ENCODE measurements at places on chromosomes 11 and 22.

GRCh38 chr22:21972293-21972779 lies 10.3 kb downstream of the TOP3B start:
- DNase-seq = peak; percentile 73

DNA sequence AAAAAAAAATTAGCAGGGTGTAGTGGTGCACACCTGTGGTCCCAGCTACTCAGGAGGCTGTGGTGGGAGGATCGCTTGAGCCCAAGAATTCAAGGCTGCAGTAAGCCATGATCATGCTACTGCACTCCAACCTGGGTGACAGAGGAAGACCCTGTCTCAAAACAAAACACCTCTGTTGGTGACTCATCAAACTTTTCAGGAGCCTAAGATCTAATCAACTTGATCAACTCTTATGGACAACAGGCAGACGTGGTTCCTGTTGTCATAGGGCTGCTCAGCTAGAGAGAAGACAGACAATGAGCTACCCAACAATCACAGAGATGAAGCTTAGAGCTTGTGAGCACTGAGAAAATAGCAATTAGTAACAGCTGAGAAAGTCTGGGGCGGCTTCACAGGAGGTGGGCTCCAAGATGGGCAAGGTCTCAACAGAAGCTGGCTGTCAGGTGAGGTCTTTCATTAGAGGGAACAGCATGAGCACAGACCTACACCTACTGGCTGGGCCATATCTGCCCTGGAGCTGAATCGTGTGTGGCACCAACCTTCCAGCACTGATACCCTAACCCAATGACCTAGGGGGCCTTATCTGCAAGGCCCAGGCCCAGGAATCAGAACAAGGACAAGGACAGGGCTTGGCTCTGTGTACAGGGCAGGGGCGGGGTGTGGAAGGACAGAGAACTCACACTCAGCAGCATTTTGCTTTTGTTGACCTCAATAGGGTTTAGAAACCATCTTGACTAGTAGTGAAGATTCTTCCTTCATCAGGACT lies 7.2 kb upstream of the UCP3 start:
- DNase-seq = no peak

DNA sequence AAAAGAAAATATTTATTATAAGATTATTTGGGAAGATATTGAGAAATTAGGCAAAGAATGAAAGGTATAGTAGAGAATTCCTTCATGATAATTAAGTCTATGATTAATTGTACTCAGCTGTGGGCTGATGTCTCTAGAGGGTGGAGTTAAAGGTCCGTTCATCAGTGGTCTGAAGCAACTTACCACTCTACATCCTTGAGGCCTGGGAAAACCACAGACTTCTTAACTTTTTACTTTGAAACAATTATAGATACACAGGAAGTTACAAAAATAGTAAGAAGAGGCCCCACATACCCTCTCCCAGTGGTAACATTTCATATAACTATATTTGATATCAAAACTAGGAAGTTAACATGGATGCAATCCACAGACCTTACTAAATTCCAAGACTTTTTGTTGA lies 167.0 kb upstream of the NECTIN1 start:
- no peak for DNase-seq

DNA sequence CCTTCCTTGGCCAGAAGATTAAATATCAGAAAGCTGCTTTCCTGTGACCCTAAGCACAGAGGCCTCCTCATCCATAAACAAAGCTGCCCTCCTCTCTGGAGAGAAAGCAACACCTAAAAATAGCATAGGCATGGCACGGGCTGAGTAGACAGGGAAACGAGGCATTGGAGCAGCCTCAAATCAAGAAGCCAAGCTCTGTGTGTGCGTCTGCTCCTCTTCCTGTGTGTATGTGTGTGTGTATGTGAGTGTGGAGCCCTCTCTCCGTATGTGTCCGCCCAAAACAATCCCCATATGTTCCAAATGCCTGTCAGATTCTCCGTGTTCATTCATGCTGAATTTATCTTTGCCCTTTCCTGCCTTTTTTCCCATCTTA lies 24.0 kb downstream of the KCNJ5 start:
- DNase-seq = no peak

GRCh38 chr11:61345170-61345610 lies 12.2 kb downstream of the TKFC start:
- no peak for DNase-seq

DNA sequence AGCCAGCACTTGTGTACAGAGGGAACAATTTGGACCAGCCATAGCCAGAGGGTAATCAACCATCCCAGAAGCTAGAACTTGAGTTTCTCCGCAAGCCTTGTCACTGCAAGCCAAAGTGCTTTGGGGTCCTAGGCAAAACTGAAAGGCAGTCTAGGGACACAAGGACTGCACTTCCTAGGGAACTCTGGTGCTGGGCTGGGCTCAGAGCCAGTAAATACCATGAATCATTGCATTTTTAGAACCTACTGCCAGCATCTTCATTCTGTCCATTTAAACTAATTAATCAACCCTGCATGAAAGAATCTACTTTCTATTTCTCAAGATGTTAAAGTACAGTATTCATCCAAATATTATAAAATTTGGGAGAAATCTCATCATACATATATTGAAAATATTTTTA lies 20.0 kb downstream of the PATE3 start:
- no peak for DNase-seq

- DNase-seq = no peak
Measured at GRCh38 chr11:15594607-15595006, 479.9 kb downstream of the INSC start.

DNA sequence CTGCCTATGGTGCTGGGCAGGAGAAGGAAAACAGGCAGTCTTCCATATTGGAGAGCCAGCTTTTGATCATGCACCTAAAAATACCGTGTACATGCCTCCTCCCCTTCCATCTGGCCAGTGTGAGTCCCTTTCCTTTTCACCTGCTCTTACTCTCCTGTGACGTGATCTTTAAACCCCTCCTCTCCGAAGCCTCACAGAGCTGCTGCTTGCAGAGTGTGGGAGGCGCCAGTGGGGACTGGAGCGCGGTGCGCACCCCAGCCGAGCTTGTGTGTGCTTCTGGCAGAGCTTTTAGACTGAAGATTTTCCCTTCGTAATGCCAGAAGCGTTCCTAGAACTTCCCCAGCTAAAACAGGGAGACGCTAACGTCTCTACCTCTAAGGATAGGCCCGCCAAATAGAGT lies 29.8 kb downstream of the MUC6 start:
- DNase-seq = no peak

GRCh38 chr22:41302021-41302767 lies 869 bp downstream of the ZC3H7B start:
- DNase-seq = no peak

GRCh38 chr11:109745996-109746625 lies 324.1 kb downstream of the C11orf87 start:
- no peak for DNase-seq

DNA sequence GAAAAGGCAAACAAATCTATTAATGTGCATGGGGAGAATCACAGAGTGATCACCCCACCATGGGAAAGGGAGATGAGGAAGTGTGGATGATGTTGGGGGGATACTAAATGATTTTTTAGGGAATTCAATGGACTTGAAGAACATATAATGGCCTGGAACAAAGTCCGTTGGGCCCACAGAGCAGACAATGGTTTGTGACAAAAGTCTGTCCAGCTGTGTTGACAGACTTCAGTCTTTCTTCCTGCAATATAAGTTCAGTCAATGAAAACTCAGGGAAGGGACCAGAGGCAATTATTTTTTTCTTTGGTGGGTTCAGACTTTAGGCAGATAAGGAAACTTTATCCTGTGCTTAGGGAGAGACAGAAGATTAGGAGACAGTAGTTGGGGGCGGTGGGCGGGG lies 18.0 kb upstream of the HORMAD2 start:
- DNase-seq = no peak

DNA sequence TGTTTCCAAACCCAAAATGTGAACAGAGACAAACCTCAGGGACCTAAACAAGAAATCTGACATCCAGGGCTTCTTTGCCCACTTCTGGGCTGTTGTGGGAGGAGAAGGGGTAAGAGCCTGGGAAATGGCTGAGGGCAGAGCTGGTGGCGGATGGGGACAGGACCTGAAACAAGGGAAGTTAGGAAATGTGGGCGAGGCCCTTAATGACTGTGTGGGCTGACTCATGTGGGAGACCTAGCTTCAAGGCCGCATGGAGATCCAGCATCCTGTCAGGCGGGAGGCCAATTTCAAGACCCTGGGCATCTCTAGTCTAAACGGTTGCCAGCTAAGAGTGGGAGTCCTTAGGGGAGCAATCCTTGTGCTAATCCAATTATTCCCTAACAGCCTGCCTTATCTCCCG lies 2.1 kb upstream of the OAF start:
- peak; percentile 91 for DNase-seq

DNA sequence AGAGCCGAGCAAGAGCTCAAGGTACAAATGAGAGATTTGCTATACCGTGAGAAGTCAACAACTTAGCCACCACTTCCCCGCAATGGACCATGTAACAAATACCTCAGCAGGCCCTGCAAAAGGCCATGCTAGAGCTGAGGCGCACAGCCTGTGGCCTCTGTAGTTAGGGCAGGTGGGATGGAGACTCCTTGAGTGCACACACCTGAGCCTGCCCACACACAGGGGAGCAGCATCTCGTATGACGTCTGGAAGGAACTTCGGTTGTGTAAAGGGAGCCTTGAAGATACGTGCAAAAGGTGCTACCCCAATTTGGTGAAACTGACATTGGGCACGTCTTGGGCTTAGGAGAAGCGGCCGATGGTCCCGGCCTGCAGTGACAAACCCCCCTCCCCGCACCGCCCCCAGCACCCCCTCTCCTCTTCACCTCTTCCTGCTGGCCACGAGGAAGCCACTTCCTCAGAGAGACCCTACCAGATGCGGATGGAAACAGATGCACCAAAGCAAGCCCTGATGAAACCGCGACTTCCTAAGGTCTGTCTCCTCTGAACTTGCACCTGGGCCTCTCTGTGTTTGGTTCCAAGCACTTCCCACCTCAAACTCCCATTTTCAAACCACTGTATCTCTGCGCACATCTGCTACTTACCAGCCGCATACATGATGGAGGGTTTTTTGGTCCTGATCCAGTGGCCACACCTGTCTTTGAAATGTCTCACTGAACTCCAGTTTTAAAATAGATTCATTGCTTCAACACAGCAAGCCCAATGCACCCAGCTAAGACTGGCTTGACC lies 10.6 kb downstream of the CDPF1 start:
- DNase-seq = no peak

- DNase-seq = no peak
Measured at GRCh38 chr11:1741741-1742140, 8.7 kb downstream of the IFITM10 start.

DNA sequence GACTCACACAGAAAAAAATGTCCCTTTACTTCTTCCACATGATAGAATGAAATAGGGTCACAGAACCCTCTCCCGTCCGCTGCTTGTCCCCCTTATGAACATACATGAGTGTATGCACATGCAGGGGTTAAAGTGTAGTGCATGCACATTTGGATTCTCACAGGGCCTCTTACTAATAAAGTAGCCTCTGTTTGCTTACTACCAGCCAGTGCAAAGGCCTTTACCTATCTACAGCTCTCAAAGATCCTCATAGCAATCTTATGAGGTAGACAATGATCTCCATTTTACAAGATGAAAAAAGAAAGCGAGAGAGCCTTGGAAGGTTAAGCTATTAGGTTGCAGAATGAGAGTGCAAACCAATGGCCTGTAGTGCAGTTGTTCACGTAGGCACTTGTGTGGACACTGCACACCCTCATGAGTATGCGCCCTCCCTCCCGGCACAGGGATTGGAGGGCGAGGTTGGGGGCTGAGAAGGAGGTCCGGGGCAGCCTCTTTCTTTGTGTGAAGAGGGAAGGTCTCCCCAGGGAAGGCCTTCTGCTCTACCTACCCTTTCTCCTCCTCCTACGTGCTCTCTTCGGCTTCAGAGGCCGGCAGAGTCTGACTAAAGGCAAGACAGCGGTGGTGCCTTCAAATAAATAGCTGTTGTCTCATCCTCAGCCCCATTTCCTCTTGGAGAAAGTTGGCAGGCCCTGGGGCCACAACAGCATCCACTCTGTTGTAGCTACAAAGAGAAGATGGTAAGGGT lies 91.3 kb downstream of the CEP164 start:
- no peak for DNase-seq

DNA sequence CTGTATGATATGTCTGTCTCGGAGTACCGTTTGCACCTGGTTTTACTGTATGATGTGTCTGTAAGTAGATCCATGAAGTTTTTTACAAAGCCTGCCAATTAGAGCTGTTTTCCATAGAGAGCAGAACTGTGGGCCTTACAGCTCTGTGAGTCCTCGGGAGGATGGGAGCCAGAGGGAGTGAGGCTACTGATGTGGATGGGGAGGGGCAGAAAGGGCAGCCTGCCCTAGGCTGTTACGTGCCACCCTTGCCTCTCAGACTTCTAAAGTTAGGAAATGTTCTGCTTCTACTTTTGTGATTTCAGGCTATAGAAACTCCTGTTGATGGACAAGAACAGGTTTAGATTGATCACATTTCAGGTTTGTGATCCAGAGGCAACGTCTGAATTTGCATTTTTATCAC lies 105.2 kb downstream of the PPP6R3 start:
- DNase-seq = no peak

- no peak for DNase-seq
Measured at GRCh38 chr11:115321605-115322289, 182.5 kb downstream of the CADM1 start.

DNA sequence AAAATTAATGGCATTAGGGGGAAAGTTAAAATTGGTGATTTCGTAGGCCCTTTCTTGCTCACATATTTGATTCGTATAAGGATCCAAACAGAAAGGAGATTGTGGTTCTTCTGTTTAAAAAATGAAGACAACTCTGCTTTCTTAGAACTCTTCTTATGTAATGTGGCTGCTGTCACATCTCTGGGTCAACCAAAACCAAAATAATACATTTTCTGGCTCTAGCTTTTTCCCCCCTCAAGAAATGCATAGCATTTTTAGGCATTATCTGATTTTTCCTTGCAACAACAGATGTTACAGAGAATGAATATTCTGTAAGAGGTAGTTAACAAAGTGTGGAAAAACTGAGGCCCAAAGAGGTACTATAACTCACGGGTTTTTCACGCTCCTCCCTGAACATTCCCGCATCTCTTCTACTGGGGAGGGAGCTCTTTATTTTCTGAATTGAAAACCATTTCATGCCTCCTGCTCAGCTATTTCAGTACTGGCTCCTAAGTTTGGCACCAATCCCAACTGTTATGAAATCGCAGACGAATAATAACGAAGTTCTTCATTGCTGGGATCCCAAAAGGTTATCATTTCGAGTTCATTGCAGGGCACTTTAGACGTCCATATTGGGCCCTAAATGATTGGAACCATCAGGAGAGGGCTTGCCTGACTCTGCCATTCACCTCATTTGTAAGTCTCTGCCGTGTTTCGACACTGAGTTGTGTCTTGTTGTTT lies 17.1 kb downstream of the GRAP2 start:
- no peak for DNase-seq

- DNase-seq = no peak
Measured at GRCh38 chr11:120703358-120704152, 192.0 kb downstream of the GRIK4 start.

GRCh38 chr22:50314455-50315288 lies 7.2 kb upstream of the PLXNB2 start:
- DNase-seq = peak; percentile 9

DNA sequence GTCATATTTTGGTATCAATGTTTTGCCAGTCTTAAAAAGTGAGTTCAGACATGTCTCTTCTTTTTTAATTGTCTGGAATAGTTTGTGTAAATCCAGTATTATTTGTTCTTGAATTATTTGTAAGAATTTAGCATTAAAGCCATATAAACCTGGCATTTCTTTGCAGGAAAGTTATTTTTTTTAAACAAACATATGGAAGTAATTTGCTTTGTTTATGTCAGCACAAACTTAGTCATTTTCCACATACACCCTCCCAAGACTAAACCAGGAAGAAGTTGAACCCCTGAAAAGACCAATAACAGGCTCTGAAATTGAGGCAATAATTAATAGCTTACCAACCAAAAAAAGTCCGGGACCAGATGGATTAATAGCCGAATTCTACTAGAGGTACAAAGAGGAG lies 9.1 kb upstream of the CCDC81 start:
- no peak for DNase-seq

- DNase-seq = peak; percentile 97
Measured at GRCh38 chr11:61567286-61568061, 13.4 kb downstream of the SYT7 start.
